ENCODE measurements at places on chromosomes 13 and 19.

DNA sequence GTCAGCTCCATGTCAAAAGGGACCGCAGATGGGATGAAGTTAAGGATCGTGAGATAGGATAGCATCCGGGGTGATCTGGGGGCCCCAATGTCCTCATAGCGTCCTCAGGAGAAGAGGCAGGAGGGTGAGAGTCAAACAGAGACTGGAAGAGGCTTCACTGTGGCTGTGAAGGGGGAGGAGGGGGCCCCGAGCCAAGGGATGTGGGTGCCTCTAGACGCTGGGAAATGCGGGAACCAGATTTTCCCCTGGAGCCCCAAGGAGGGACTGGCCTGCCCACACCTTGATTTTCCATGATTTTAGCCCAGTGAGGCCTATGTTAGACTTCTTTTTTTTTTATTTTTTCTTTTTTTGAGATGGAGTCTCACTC is 61.2 kb downstream of the GNG7 start:
- DNase-seq: no peak

GRCh38 chr13:44783994-44784707 is 205.1 kb downstream of the NUFIP1 start:
- no peak for DNase-seq

- DNase-seq: no peak
Measured at GRCh38 chr19:51550848-51551672, 19.6 kb upstream of the SIGLEC6 start.

DNA sequence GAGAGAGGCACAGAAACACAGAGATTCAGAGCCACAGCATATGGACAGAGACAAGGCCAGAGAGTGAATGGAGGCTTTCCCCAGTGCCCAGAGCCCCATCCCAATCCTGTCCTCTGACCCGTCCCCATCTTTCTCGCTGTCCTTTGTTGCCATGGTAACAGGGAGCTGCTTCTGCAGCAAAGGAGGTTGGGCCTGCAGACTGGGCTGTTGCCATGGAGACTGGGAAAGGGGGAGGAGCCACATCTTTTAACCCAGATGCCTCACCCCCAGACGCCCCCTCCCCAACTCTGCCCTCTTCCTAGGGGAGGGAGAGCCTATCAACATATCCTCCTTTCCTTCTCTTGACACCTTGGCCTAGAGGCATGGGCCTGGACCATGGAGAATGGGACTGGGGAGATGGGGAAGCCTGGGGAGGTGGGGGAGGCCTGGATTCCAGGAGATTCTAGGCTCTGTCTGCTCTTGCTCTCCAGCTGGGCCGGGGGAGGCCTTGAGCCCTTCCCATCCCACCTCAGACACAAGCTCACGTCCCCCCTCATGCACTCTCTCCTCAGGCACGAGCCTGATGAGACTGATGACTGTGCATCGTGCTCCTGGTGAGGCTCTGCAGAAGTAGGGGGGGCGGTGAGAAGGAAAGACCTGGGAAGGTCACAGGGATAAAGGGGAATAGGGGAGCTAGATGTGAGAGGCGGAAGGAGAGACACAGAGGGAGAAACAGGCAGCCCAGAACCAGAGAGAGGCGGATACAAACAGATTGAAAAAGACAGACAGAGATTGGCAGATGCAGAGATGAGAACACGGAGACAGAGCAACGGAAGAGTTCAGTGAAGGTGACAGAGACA is 2.1 kb upstream of the ATP1A3 start:
- no peak for DNase-seq

- no peak for DNase-seq
Measured at GRCh38 chr19:3983936-3984583, 1.2 kb downstream of the EEF2 start.

GRCh38 chr13:60227158-60227557 is 63.4 kb upstream of the DIAPH3 start:
- DNase-seq: no peak

DNA sequence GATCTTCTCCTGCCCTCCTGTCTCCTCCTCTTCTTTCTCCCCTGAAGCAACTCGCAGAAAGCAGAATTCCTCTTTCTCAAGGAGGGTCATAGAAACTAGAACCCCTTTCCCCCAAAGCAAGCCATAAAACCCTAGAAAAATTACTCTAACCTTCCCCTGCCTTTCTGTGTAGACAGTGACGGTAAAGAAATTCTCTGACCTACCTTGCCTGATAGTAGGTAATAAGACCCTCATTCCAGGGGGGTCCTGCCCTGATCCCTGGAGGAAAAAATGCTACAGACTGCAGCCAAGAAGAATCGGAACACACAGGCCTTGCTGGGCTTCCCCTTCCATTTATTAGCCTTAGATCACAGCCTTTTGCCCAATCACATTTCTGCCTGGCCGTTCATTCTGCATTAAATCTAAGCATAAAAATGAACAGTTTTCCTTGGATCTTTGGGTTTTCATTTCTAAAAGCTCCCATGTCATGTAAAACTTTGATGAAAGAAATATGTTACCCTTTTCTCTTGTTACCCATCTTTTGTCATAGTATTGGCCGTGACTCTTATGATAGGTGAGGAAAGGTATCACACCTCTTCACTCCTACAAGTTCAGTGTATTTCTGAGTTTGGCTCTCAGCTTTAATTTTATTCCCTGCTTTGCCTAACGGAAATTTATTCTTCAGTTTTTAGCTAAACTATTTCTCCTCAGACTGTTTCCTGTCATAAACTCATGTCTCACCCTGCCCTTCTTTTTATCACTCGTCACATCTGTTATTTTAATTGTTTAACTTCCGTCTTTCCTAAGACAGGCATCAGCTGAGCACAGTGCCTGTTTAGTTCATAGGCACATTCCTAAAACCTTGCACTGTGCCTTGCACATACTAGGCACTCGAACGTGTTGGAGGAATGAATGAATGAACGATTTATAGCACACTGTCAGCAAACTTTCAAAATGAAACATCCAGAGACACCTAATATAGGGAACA is 20.4 kb upstream of the CPB2 start:
- no peak for DNase-seq

- no peak for DNase-seq
Measured at GRCh38 chr19:50562329-50562728, 5.9 kb downstream of the LRRC4B start.

DNA sequence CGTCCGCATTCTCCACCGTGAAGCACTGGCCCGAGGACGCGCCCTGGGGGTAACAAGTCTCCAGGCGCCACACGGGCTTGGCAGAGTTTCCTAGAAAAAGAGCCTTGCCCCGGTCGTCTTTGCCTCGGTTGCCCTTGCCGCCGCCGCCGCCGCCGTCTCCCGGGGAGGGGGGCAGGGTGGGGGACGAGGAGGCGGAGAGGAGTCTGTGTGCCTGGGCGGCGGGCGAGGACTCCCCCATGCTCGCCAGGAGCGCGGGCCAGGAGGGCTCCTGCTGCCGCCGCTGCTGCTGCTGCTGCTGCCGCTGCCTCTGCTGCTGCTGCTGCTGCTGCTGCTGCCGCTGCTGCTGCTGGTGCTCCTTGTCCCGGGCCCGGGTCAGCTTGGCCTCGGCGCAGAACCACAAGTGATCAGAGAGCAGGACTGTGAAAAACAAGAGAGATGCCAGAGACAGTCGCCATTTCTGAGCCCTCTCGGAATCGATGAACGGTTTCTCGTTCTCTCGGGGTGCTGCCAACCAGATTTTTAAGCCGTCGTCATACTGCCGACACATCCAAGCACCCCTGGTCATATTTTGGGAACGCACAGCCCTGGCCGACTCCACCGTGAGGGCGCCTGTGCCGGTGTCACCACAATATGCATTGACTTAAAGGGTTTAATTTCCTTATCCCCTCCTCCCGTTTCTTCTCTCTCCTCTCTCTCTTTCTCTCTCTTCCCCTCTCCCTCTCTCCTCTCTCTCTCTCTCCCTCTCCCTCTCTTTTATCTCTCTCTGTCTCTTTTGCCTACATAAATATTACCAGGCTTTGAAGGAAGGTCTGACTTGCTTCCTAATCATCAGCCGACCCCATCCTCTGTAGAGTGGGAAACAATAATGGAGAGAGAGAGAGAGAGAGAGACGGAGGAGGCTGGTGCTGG is 349.1 kb downstream of the LIG4 start:
- DNase-seq: no peak

DNA sequence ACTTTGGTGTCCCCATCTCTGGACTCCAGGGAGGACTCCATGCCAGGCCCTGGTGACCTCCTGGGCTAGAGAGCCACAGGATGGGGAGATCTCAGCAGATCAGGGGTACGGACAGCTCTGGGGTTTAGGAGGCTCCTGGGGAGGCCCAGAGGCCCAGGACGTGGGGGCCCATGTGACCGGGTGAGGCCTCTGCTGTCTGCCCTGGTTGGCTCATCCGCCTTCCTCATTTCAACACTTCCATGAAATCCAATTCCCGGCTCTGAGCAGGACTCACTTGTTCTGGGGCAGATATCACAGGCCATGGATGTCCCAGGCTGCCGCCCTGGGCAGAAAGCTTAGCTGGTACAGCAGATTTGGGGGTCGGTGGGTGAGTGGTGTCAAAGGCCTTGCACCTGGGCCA is 1.1 kb upstream of the PRAM1 start:
- no peak for DNase-seq

DNA sequence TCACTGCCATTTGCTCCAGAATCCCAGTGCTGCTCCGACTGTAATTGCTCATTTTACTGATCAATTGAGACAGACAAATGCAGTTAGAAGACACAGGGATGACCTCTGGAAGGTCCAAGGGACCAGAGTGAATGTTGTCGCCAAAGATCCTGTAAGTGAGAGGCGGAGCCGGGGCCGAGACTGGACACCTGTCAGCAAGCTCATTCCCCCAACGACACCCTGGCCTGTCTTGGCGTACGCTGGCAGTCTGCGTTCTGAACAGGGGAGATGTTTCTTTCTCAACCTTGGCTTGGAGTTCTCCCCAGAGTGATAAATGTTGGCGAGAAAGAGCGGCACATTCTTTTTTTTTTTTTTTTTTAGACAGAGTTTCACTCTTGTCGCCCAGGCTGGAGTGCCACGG is 24.2 kb downstream of the GADD45B start:
- DNase-seq: no peak

DNA sequence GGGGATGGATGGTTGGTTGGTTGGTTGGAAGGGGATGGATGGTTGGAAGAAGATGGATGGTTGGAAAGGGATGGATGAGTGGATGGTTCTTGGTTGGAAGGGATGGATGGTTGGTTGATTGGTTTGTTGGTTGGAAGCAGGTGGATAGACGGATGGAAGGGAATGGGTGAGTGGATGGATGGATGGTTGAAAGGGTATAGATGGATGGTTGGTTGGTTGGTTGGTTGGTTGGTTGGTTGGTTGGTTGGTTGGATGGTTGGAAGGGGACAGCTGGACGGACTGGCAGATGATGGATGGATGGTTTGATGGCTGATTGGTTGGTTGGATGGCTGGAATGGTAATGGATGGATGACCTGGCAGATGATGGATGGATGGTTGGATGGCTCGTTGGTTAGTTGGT is 11.8 kb upstream of the HSH2D start:
- DNase-seq: no peak

- DNase-seq: peak; percentile 23
Measured at GRCh38 chr13:57627663-57628062, 3.9 kb upstream of the PCDH17 start.

- DNase-seq: no peak
Measured at GRCh38 chr19:18850471-18851375, 19.0 kb downstream of the UPF1 start.

DNA sequence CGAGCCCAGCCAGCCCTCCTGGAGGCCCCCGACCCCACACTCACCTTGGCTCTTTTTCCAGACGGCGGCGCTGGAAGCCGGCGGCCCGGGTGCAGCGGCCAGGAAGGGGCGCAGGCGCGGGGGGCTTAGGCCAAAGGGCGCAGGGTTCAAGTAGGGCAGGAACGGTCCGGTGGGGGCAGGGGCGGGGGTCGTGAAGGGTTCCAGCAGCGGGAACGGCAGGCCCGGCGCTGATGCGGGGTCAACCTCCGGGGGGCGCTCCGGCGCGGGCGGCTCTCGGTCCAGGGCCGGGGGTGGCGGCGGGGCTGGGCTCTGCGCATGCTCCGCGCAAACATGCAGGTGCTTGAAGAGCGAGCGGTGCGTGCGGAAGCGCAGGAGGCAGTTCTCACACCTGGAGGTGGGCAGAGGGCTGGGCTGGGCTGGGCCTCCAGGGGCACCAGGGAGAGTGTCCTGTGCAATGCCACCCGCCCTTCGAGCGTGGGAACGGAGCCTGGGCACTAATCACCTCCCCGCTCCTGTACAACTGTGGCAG is 2.3 kb downstream of the ZNF414 start:
- no peak for DNase-seq

DNA sequence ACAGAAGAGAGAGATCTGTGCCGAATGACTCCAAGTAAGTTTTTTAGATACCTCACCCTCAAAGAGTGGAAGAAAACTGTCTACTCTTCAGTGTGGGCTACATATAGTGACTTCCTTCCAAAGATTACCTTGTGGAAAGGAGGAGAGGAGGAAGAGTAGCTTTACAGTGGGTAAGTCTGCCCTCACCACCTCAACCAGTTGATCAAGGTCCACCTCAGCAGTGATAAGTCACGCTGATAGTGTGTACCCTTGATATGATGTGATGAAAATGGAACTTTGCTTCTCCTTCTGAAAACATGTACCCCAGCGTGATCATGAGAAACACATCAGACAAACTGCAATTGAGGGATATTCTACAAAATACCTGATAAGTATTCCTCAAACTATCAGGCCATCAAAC is 20.6 kb downstream of the KLF5 start:
- DNase-seq: no peak

DNA sequence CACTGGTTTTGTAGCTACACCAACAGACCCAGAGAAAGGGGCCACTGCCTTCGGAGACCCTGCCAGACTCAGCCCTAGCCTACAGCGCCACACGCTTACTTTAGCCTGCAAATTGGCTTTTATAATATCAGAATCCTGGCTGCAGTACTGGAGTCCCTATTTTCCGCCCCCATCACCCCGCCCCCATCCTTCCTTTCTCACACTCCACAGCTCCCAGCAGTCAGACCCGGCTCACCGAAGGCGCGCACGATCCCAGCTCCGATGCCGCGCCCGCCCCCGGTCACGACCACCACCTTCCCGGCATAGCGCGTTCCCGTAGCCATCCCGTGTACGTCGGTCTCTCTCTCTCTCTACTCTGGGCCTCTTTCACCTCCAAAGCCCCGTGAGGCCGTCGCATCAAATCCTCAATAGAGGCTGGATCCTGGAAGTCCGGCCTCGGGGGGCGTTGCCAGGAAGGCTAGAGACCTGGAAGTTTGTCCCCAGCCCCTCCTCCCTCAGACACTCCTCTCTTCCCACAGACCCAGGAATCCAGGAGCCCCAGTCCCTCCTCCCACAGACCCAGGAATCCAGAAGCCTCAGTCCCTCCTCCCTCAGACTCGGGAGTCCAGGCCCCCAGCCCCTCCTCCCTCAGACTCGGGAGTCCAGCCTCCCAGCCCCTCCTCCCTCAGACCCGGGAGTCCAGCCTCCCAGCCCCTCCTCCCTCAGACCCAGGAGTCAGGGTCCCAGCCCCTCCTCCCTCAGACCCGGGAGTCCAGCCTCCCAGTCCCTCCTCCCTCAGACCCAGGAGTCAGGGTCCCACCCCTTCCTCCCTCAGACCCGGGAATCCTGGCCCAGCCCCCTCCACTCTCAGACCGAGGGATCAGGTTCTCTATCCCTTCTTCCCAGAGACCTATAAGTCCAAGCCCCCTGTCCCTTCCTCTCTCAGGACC is at the start of gene HSD17B14:
Gene HSD17B14, minus strand, starts transcription at position 403 of the 929 bp plus-strand sequence. Its CDS starts 80 bp downstream, at position 323.
- DNase-seq: no peak

DNA sequence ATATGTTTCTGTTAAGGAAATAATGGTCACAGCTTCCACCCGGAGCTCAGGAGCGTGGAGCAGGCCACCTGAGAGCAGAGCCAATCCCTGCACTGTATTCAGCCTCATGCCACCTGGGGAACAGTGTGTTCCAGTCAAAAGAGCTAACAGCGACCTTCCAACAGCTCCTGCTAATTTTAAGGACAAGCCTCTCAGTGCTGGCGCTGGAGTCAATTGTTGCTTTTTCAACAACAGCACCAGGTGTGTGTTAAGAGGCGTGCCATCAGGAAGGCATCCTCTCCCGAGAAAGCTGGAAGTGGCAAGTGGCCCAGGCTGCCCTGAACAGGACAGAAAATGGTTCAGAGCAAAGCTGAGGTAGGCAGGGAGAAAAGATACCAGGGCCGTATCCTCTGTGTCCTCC is 102.0 kb downstream of the CACNA1A start:
- no peak for DNase-seq

Measured in NCI-H526 treated with DMSO at 0.1 percent for 48 hours (cell line).